Stomach (tissue), 19 donors: ENCODE measurements at places on chromosomes 6 and 20. TPM values are rescaled to one million over a fixed set of nuclear protein-coding genes. Genes with fewer than 3 reads are reported as not detected.
A peak's percentile ranks its signal among the peaks of the same experiment; 100 is the strongest.

- H3K4me3 ChIP-seq = no peak overlapping the region
- H3K36me3 ChIP-seq = peaks cover 68% of the 10 kb centered on the region
- H3K27ac ChIP-seq = no peak overlapping the region
- no peaks in the 10 kb centered on the region for H3K27me3 ChIP-seq
These were observed 12.3 kb upstream of the SLA2 start for GRCh38 chr20:36658300-36658699.

DNA sequence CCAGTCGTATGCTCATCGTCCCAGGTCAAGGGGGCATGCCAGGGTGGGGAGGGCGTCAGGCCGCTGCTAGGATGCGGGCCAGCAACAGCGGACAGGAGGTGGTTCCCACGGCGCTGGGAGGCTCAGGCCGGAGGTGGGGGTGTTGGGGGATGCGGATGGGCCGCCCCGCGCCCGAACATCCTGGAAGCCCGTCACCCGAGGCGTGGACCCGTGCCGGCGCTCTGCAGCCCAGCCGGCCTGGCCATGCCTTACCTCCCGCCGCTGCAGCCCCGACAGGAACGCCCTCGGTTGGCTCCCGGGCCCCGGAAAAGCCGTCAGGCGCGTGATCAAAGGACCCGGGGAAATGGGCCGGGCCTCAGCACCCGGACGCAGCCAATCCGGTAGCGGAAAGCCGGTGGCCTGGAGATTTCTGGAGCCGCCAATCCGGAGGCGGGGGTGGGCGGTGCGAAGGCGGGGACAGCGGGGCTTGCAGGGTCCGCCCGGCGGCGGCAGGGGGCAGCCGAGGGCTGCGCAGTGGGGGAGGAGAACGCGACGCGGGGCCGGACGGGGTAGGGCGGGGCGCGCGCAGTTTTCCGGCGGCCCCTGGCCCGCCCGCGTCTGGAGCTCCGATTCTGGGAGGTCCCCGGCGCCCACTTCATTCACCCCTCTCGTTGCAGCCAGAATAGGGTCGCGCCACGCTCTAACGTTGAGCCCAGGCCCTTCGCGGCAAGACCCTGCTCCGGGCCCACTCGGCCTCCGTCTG lies at the start of gene SMIM29:
Gene SMIM29, minus strand, starts transcription at position 280 of the 742 bp plus-strand sequence. CDS start 1,215 bp downstream, outside the sequence.
- peaks cover 49% of the 10 kb centered on the region for H3K4me1 ChIP-seq
- peak; percentile 98 for DNase-seq
- no peaks in the 10 kb centered on the region for H3K27me3 ChIP-seq
- H3K36me3 ChIP-seq = no peaks in the 10 kb centered on the region
- H3K4me3 ChIP-seq = peak within 1 kb of the TSS; percentile 66

DNA sequence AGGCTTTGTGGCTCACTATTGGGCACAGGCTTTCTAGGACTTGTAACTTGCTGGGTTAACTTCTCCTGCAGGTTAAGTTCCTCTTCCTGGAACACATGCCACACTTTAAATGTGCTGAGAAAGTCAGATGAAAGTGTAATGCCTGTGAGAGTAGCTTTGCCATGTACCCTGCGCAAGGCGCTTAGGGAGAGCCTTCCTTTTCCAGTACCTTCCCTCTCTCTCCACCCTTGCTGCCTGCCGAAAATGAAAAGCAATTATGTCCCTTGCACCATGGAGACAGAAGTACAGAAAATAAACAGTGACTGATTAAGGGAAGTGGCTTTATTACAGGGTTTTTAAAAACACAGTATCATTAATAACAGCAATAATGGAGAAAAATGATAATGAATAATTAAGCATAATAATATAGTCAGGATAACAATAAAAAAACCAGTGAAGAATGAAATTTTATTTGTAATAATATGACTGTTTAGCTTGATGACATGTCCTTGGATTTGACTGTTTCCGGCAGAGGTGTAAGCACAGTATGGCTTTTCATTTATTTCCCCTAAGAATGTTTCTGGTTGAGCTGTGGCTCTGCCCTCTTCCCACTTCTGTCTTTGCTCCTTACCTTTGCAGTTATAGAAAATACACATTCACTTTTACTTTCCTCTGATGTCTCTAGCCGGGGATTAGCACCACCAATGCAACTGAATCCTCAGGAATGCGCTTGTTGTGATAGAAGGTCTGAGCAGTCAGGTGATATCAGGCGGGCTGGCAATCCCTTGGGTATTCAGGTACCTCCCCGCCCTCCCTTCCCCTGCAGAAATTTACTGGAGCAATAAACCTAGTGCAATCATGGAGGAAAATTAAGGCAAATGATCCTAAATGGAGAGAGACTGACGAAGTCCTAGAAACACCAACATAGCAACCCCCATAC lies 472.3 kb upstream of the CITED2 start:
- H3K4me1 ChIP-seq = no peaks in the 10 kb centered on the region
- no peak for DNase-seq
- H3K27ac ChIP-seq = no peak overlapping the region
- no peak overlapping the region for H3K4me3 ChIP-seq
- no peaks in the 10 kb centered on the region for H3K27me3 ChIP-seq

Gene FAM83B
- 0.92 TPM for polyA plus RNA-seq

DNA sequence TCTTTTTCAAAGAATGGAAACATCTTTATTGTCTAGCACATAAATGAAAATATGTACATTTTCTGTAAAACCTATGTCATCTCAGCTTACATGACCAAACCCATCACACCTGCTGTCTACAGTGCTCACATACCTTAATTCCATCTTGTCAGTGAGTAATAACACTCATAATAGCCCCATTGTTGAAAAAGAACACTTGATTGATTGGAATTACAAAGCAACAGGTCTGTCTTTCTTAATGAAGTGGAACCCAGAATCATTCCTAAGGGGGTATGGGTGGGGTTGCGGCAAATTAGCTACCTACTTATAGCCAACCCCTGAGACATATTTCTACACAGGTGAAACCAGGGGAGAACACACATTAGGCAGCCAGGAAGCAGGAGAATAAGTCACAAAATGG lies 20.2 kb downstream of the ADGRF4 start:
- no peak overlapping the region for H3K27ac ChIP-seq
- no peaks in the 10 kb centered on the region for H3K36me3 ChIP-seq
- H3K4me3 ChIP-seq = no peak overlapping the region
- H3K27me3 ChIP-seq = no peaks in the 10 kb centered on the region
- DNase-seq = no peak

Gene WFDC10B
- polyA plus RNA-seq = not detected

DNA sequence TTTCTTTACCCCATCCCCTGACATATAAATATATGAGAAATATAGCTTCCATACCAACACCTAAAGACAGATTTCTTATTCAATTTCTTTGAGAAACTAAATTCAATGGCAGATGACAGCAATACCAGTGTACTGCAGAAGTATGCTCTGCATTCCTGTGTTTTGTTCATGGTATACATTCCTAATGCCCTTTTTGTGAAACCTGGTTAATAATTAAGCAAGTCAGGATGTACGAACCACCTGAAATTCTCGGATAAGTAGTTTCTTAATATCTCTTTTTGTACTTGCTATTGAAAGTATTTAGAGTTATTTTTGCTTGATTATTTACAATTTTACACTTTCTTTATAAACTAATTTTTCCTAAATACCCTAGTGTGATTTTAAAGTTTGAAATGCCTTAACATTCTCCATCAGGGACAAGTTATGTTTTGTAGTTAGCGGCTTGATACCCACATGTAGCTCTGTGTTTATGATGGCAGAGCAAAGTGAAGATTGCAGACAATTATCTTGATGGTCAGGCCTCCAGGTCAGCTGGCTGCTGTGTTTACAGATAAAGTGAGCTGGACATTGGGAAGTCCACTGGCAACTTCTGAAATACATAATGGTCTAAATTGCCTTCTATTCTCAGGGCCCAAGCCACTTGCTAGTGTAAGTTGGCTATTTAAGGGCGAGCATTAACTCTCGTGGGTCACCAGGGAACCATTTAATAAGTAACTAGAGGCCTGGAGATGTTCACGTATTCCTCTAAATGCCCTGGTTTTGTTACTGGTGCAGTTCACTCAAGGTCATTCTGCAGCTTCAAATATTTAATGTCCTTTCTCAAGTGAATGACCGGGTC lies 58.2 kb downstream of the PLCB1 start:
- H3K4me3 ChIP-seq = no peak overlapping the region
- no peaks in the 10 kb centered on the region for H3K27me3 ChIP-seq
- no peak overlapping the region for H3K27ac ChIP-seq
- no peaks in the 10 kb centered on the region for H3K36me3 ChIP-seq
- peaks cover 24% of the 10 kb centered on the region for H3K4me1 ChIP-seq
- DNase-seq = peak; percentile 15

Gene ZC2HC1B
- not detected for polyA plus RNA-seq

DNA sequence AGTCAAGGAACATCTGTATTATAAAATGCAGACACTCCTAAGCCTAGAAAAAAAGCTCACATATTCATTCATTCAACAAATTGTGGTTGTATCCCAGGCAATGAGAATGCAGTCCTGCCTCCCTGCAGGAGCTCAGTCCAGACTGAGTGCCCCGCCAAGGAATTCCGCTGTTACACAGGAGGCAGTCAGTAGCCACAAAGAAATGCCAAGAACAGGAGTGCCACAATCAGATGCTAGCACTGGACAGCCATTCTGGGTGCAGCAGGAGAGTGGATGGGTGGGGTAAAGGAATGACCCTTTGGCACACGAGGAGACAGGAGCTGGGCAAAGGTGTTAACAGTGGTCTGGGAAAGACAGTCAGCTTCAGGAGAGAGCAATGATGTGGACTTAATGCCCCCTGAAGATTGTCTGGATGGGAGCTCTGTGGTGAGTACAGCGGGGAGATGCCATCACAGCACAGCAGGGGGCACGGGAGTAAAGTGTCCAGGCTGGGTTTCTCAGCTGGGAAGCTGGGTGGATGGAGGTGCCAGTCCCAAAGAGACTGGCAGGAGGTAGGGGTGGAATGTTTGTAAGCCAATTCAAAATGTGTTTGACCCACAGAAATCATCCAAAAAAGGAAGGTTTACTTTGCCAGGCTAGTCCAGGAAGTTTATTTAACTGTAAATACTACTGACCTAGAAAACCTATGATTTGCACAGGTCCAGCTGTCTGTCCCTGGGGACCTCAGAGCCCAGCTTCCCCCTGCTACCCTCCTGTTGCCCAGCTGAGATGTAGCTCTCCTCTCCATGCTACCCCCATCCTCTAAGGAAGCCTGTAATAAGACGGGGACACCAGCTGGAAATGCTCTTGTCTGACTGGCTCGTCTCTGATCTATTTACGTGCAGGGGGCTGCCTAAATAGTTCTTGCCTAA lies 84.1 kb downstream of the SLC23A2 start:
- H3K27me3 ChIP-seq = no peaks in the 10 kb centered on the region
- no peaks in the 10 kb centered on the region for H3K36me3 ChIP-seq
- H3K4me1 ChIP-seq = peaks cover 28% of the 10 kb centered on the region
- no peak overlapping the region for H3K4me3 ChIP-seq

- no peak for DNase-seq
- H3K36me3 ChIP-seq = peaks cover 5% of the 10 kb centered on the region
- H3K27me3 ChIP-seq = no peaks in the 10 kb centered on the region
- H3K4me3 ChIP-seq = no peak overlapping the region
- peaks cover 11% of the 10 kb centered on the region for H3K4me1 ChIP-seq
These were observed 145.8 kb upstream of the SNX9 start for GRCh38 chr6:157677235-157677634.

Gene RHAG
- polyA plus RNA-seq = 0.08 TPM

Gene CALHM6
- 8.6 TPM for polyA plus RNA-seq

DNA sequence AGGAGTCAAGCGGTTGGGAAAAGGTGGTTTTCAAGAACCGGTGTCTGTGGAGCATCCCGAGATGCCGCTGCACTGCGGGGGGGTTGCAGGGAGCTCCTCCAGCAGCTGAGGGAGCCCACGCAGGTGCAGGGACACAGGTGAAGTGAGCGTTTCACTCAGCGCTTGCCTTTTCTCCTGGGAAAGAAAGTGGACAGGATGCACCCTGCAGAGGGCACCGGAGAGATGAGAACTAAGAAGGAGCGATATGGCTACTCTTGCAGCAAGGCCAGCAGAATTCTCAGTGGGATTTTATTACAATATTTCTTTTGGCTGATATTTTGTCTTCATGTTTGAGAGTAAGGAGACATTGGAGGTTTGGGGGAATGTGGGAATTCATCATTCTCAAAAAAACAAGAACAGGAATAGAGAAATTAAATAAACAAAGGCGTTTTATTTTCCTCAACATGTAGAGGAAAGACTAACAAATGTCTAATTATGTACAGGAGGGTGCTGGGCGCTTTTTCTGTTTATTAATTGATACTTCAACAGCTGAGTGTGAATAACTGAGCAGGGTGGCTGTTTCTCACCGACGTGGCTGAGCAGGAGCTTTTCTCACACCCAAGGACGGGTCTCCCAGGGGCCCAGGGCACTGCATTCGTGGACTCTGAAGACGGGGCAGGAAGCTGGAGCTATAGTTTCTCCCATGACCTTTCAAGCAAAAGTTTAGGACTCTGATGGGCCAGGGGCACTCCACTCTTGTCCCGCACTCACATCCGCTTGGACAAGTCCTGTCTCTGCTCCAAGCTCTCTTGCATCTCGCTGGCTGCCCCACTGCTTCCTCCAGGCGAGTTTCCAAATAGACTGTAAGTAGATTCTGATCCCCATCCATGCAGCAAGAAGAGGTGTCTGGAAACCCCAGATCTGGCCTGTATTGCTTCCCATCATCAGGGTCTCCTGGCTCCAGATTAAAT lies 176.1 kb downstream of the SMOC2 start:
- peak overlapping the region; percentile 51 for H3K27ac ChIP-seq
- H3K27me3 ChIP-seq = no peaks in the 10 kb centered on the region
- H3K4me1 ChIP-seq = peaks cover 19% of the 10 kb centered on the region
- no peak overlapping the region for H3K4me3 ChIP-seq

GRCh38 chr6:139439349-139439748 lies 64.9 kb upstream of the CITED2 start:
- H3K27me3 ChIP-seq = no peaks in the 10 kb centered on the region
- DNase-seq = peak; percentile 43
- H3K4me1 ChIP-seq = no peaks in the 10 kb centered on the region
- H3K4me3 ChIP-seq = no peak overlapping the region
- no peaks in the 10 kb centered on the region for H3K36me3 ChIP-seq

Gene KIF25
- polyA plus RNA-seq = not detected

Gene PROCR
- polyA plus RNA-seq = 31.2 TPM

GRCh38 chr6:9527679-9528286 lies 887.1 kb downstream of the TFAP2A start:
- no peak overlapping the region for H3K4me3 ChIP-seq
- no peak for DNase-seq
- no peaks in the 10 kb centered on the region for H3K27me3 ChIP-seq

DNA sequence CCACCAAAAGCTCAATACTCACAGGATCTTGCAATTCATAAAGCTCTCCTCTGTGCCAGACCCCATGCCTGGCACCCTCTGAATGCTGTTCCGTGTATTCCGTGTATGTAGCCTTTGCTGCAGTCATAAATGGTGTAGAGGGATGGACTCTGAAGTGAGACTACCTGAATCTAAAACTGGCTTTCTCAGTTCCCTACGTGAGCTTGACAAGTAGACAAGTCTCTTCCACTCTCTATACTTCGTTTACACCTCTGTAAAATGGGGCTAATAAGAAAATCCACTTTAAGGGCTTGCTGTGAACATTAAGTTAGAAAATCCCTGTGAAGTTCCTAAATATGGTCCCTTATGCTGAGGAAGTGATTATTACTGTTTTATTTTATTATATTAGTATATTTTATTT lies 31.5 kb downstream of the PPP1R16B start:
- H3K27me3 ChIP-seq = no peaks in the 10 kb centered on the region
- no peak overlapping the region for H3K4me3 ChIP-seq
- H3K36me3 ChIP-seq = no peaks in the 10 kb centered on the region
- no peak for DNase-seq

Gene ANKRD6
- 2.1 TPM for polyA plus RNA-seq
